Central memory CD8-positive, alpha-beta T cell (primary cell): ENCODE measurements at places on chromosomes 5 and 9.

DNA sequence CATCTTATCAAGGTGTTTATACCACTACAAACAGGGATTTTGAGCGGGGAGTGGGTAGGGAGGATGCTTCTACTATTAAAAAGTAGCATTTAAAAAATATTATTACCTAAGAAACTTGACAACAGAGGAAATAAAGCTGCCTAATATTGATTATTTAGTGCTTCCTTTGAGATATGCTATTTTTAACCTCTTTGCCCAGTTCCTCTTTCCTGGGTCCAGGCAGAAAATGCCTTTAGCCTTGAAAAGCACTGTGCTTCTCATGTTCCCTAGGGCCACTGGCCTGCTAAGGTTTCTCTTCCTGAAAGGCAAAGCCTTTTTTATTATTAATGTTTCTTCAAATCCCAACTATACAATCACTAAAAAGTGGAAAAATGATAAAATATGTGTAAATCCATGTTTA lies 217.2 kb upstream of the HAPLN1 start:
- no peak for DNase-seq
- no peaks in the 10 kb centered on the region for H3K27me3 ChIP-seq
- no peaks in the 10 kb centered on the region for H3K4me1 ChIP-seq
- no peak overlapping the region for H3K4me3 ChIP-seq
- H3K27ac ChIP-seq, result no peak overlapping the region

GRCh38 chr5:10903786-10904560 lies 142.9 kb upstream of the DAP start:
- no peaks in the 10 kb centered on the region for H3K4me1 ChIP-seq
- H3K27ac ChIP-seq, result no peak overlapping the region
- H3K36me3 ChIP-seq, result no peaks in the 10 kb centered on the region
- no peak for DNase-seq
- H3K4me3 ChIP-seq, result no peak overlapping the region
- H3K27me3 ChIP-seq, result peaks cover 33% of the 10 kb centered on the region

GRCh38 chr9:4861145-4861544 lies 68.4 kb downstream of the RCL1 start:
- no peaks in the 10 kb centered on the region for H3K27me3 ChIP-seq
- H3K36me3 ChIP-seq, result peaks cover 4% of the 10 kb centered on the region

GRCh38 chr9:120876842-120877240 lies at the start of gene PHF19:
PHF19 (minus strand) TSS chr9:120877188; CDS start chr9:120874741, 2,447 bp downstream.
- H3K4me3 ChIP-seq, result peak within 1 kb of the TSS; percentile 81
- H3K36me3 ChIP-seq, result peaks cover 31% of the 10 kb centered on the region
- DNase-seq, result no peak
- H3K27ac ChIP-seq, result peak within 1 kb of the TSS; percentile 76
- H3K27me3 ChIP-seq, result no peaks in the 10 kb centered on the region
- H3K4me1 ChIP-seq, result peaks cover 51% of the 10 kb centered on the region

- peaks cover 9% of the 10 kb centered on the region for H3K36me3 ChIP-seq
- H3K27ac ChIP-seq, result no peak overlapping the region
- no peak for DNase-seq
- no peak overlapping the region for H3K4me3 ChIP-seq
- no peaks in the 10 kb centered on the region for H3K4me1 ChIP-seq
Measured at GRCh38 chr5:139283252-139284166, 10.0 kb upstream of the MATR3 start.
